ENCODE measurements at places on chromosomes 12 and 14. TPM values are rescaled to one million over a fixed set of nuclear protein-coding genes. Genes with fewer than 3 reads are reported as not detected.

Gene CIDEB
- total RNA-seq = not detected

Gene BTG1
- total RNA-seq = 5.1 TPM

Gene GLI1
- 13.1 TPM for total RNA-seq

Gene GNS
- 34.7 TPM for total RNA-seq

Gene HCAR2
- not detected for total RNA-seq

- DNase-seq = no peak
Observed at GRCh38 chr14:97902630-97903029, 1105.4 kb downstream of the VRK1 start.

DNA sequence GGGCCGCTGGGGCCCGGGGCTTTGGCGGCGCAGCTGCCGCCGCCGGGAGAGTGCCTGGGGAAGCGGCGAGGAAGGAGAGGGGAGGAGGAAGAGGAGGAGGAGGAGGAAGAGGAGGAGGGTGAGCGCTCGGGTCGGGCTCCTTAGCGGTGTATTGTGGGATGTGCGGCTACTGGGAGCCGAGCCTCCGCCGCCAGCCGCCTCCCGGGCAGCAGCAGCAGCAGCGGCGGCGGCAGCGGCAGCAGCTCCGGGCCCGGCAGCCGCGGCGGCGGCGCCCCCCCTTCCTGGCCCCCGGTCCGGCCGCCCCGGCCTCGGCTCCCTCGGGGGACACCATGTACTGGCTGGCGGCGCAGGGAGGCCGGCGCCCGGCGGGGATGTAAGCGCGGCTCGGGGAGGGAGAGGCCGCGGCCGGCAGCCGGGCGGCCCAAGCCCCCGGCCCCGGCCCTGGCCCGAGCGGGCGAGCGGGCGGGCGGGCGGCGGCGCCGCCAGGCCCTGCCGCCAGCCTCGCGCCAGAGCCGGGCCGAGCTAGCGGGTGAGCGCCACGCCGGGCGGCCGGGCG lies at the start of gene SETD1B:
SETD1B (plus strand) TSS at position 149 of the 556 bp plus-strand sequence. CDS start 729 bp downstream, outside the sequence.
- peak; percentile 86 for DNase-seq

GRCh38 chr12:22408610-22409376 lies 74.3 kb upstream of the ST8SIA1 start:
- no peak for DNase-seq

DNA sequence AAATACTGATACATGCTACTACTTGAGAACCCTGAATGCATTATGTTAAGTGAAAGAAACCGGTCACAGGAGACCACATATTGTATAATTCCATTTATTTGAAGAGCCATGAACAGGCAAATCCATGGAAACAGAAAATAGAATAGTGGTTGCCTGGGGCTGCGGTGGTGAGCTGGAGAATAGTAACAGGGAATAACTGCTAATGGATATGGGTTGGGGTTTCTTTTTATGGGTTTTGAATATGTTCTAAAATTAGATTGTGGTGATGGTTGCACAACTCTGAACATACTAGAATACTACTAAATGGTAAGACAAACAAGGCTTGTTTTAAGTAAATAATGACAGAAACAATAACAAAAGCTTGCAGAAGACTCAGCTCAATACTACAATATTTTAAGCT lies 293.0 kb downstream of the BTG1 start:
- DNase-seq = no peak

GRCh38 chr12:32179011-32179395 lies 72.4 kb downstream of the BICD1 start:
- no peak for DNase-seq

DNA sequence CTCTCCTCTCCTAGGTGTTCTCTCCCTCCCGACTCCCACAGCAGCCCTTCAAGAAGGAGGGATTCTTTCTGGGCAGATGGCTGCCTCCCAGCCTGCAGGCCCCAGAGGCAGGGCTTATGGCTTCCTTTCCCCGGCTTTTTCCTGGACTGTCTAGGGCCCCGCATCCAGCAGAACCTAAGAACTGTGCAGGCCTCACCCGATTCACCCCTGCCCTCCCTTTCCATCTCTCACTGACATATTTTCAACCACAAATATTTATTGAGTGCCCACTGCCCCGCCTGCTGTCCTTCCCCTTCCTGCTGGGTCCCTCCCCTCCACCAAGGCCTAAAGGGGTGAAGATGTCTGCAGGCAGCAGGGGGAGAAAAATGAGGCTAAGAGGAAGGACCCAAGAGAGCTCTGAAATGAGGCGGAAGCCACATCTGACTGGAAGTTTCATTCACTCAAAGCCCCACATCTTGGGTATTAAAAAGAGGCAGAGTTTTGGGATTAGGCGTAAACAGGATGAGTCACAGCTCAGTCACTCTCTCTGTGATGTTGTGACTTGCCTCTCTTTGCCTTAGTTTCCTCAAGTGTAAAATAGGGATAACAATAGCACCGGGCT lies 2.9 kb downstream of the SCNN1A start:
- DNase-seq = peak; percentile 65

All from H7 (cell line).